Lung microvascular endothelial cell (primary cell): ENCODE measurements at places on chromosomes 2 and 18. TPM values are rescaled to one million over a fixed set of nuclear protein-coding genes. Genes with fewer than 3 reads are reported as not detected.

- DNase-seq, result peak; percentile 58
These were observed 69.9 kb upstream of the KLF7 start for GRCh38 chr2:207235621-207236020.

DNA sequence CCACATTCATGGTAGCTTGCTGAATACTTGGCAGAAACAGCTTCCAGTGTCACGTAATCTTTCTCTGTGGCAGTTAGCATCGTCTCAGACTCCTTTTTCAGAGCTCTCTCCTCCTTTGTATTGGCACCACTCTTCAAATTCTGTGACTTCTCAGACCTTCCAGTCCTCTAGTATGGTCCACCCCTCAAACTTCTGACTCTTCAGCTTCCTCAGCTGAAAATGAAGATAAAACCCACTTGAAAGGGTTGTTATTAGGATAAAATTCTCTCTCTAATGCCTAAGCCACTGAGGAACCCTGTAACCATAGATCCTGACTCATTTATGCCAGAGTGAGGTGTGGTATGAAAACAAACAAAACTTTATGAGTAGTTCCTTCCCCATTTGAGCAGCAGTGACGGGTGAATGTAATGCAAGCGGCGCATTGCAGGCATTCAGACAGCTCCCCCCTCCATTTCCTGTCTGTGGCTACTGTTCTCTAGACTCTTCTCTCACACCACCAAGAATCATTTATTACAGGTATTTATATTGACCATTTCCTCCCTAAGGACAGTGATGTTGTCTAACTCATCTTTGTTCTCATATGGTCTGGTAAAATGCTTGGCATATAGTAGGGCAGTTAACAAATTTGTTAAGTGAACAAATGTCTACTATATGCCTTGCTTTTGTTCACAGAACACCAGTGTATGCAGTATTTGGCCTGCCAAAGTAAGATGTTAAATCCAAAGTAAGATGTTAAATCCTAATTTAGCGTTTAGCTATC lies 35.3 kb downstream of the GALNT1 start:
- DNase-seq, result peak; percentile 94

DNA sequence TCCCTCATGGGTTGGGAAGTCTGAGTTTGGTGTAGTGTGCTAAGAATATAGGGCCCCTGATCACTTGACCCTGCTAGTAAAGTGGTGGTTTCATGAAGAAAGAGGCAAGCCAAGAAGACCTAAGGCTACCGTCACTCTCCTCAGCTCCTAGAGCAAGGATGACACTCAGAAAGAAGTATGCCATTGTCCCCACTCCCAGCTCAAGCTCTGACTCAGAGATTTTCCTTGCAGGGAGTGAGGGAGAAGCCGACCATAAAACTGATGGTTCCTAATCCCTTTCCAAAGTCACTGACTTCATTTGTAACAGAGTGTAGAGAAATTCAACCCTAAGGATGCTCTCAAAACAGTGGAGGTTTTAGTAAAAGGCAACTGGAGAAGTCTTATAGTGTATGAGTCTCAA lies 80.9 kb downstream of the ICA1L start:
- no peak for DNase-seq

DNA sequence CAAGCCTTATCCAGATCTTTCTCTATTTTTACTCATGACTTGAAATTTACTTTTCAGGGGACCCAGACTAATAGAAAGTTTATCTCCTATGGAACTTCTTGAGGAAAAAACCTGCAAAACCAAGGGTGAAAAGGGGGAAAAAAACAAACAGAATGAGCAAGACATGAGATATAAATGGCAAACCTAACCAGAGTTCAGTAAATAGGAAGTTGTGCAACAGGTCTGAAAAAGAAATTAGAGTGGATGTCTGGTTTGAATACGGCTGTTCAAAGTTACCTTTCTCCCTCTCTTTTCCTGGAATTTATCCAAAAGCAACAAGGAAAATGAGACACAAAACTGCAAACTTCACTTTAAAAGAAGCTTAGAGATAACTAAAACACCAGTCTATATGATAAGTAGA lies 78.8 kb upstream of the TGFA start:
- DNase-seq, result peak; percentile 46

DNA sequence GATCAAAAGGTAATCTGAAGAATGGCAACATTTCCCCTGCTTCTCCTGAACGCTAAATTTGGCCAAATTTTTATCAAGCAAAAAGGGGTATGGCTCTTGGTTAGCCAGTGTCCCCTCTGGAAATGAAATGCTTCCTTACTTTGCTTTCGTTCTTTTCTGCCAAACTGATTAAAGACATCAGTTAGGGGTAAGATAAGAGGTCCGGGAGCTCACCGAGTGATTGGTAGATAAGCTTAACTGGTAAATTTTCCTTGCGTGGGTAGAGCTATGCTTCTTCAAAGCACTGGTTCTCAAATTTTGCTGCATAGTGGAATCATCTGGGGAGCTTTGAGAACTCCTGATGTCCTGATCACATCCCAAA lies 62.7 kb upstream of the MAPRE2 start:
- no peak for DNase-seq

DNA sequence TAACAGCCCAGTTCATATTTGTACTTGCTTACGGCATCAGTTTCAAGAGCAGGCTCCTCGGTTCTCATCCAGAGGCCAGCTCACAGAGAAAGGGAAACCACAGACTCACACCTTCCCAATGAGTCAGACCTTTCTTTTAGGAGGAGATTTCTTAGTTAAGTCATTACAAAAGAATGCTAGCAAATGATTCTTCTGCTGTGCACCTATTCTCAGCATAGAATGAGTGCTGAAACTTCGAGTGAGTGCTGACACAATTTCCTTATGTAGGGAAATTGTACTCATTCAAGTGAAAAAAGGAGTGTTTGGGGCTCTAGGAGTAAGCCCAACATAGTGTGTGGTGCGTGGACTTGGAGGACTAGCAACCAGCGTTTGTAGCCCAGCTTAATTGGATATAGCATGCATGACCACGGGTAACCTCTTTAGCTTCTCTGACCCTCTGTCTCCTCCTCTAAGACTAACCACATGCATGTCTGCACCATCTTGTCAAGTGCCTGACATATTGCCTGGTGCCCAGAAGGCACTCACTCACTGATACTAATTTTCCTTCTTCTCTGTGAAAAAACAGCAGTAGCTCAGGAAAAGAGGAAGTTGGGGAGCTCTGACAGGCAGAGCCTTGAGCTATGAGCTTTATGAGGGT lies 87.0 kb downstream of the ALPK2 start:
- DNase-seq, result peak; percentile 94

- peak; percentile 73 for DNase-seq
These were observed 19.1 kb upstream of the SLC20A1 start for GRCh38 chr2:112626604-112627059.

- DNase-seq, result no peak
These were observed 56.0 kb upstream of the NFU1 start for GRCh38 chr2:69493268-69493667.

- peak; percentile 26 for DNase-seq
These were observed 116.9 kb upstream of the FHL2 start for GRCh38 chr2:105515581-105516415.

DNA sequence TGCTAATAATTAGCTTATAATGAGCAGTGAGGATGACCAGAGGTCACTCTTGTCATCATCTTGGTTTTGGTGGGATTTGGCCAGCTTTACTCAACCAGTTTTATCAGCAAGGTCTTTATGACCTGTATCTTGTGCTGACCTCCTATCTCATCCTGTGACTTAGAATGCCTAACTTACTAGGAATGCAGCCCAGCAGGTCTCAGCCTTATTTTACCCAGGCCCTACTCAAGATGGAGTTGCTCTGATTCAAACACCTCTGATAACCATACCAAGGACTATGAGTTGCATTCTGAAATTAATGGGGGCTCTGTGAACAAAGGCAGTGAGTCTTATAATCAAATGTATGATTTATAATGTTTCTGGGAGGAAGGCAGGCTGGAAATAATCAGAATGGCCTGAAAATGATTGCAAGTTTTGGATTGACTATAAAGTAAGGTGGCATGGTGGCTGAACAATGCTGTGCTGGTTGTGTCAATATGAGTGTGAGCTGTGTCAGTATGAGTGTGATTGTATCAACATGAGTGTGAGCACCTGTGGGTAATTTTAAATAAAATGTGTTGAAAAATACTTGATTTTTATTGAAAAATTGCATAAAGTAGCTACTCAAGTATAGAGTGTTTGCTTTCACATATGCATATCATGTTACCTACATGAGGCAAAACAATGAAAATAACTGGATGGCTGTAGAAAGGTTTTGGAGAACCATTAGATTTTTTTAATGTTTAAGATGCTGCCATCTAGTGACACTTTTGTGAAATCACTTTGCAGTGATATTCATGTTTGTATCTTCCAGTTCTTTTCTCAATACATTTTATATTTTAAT lies 103.0 kb downstream of the KYNU start:
- DNase-seq, result peak; percentile 46

DNA sequence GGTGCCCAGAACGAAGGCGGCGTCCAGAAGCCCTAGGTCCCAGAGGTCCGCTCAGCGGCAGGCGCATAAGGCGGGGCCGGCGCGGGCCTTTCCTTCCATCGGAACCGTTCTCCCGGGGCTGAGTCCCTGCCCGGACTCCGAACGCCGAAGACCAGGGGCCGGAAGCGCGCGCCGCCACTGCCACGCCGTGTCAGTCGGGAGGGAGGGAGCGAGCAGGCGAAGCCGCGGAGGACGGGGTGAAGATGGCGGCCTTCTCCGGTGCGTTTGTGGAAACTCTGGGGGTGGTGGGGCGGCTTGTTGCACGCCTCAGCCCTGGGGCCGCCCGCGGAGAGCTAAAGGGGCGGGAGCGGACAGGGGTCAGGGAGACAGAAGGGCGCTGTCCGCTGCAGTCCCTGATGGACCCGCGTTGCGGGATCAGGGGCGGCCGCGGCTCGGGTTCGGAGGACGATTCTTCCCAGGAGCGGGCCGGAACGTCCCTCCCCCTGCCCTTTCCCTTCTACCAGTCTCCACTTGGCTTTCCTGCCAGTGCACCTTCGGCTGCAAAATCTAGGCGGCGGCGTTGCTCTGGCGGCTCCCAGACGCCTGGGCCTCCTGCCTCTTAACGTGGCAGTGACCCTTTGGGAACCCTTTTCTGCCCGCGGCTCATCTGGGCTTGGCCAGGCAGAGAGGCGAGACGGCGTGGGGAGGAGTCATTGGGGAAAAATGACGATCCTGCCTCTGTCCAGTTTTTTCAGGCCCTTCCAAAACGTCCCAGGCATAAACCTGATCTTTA lies at the start of gene DDX1:
Gene DDX1 (plus strand): TSS at position 177 of the 772 bp plus-strand sequence. CDS start 66 bp downstream, at position 243.
- peak; percentile 86 for DNase-seq

DNA sequence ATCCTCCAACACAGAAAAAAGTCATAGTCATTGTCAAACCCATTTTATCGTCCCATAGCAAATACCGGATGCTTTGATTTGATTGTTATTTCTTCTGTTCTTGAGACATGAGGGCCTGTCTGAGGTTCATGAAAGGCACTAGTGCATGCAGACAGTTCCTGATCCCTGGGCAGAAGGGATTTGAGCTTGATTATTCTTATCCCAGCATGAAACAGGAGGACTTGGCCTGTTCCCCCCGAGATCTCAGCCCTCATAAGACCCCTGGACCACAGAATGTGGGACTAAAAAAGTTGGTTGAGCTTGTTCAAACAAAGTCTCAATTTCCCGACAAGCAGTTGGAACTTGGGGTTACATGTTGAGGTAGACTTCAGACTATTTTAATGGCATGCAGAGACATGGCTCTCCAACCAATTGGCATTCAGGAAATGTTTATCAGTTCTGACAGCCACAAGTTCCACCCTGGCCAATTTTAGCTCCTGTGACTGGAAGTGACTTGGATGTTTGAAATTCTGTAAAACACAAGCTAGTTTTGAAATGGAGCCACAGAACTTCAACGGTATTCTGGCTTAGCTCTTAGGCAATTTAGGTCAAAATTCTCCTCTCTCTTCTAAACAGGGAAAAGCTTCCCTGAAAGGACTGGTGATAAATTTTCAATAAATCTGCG lies 366.9 kb upstream of the SLC14A2 start:
- DNase-seq, result no peak

DNA sequence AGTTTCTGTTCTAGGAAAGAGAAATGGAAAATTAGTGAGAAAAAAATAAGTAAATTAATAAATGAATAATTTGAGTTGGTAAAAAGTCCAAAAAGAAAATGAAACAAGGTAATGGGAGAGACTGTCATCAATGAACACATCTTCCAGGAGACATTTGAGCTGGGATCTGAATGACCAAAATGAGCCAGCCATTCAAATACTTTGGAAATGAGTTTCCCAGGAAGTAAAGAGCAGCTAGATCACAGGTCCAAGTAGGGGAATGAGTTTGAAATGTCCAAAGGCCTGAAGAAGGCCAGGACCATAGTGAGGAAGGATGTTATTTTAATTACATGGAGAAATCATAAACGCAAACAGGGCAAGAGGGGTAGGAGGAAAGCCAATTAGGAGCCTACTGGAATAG lies 6.6 kb upstream of the DNAH7 start:
- DNase-seq, result no peak

- no peak for DNase-seq
These were observed 76.2 kb upstream of the EFEMP1 start for GRCh38 chr2:55999790-56000189.

GRCh38 chr2:10495311-10495987 lies 47.3 kb upstream of the ODC1 start:
- no peak for DNase-seq

- DNase-seq, result no peak
These were observed 92.5 kb downstream of the EPB41L5 start for GRCh38 chr2:120105360-120105759.

DNA sequence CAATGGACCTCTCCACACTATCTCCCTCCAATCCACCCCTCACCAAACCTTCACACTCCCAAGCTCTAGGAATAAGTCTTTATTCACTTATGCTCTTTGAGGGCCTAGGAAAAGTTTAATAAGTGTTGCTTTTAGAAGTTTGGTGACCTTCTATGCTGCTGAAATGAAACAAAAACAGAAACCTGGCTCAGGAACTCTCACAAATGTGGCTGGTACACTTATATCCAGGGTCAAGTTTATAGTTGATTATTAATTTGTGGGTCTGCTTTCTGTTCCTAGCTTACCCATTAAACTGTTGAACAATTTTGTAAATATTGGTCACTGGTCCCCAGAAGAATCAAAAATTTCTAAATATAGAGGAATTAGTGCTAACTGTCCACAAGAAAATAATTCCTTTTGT lies 14.2 kb upstream of the ANKRD44 start:
- DNase-seq, result no peak

DNA sequence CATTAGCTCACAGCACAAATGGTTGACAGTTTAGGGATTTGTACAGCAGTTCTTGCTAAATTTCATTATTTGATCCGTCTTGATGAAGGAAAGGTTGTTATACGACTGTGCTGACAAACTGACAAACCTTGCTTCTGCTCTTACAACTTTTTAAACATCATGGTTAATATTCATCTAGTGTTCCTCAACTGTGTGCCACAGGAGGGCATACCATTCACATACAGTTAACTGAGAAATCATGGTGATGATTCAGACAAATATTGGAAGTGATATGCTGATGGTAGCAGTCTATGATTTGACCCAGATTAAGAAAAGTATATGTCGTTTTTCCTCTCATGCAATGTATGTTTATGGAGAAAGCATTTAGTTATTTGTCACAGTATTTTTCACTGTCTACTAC lies 129.8 kb upstream of the FSIP2 start:
- no peak for DNase-seq

SIGLEC15 gene
- total RNA-seq, result under 0.01 TPM in 1 of 2 replicates, not detected in the other

ASAP2 gene
- total RNA-seq, result 26.2 and 28.8 TPM in 2 replicates

CHRNA1 gene
- 0.40 and 1.1 TPM in 2 replicates for total RNA-seq

SLC40A1 gene
- total RNA-seq, result 100 and 283 TPM in 2 replicates

TPRKB gene
- total RNA-seq, result 20.4 and 30.3 TPM in 2 replicates

RAMP1 gene
- total RNA-seq, result 0.44 TPM in 1 of 2 replicates, not detected in the other
